ENCODE measurements at places on chromosomes 6 and 20.

GRCh38 chr20:52828199-52828598 lies 144.0 kb upstream of the TSHZ2 start:
- no peak for DNase-seq

DNA sequence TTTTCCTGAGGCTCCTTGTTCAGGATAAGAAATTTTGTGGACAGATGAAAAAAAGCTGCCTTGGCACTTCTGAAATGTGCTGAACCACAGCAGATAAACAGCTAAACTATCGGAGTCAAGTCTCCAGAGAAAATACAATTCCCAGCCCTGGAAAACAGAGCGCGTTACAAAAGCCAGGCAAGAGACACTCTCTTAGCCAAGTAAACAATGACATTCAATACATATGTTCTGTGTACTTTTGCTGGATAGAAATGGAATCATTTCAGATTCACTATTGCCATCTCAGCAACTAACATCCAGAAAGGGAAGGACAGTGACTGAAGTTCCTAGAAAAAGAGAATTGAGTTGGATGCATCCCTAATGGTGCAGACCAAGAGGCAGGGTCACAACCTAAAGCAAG lies 196.8 kb upstream of the NRSN1 start:
- no peak for DNase-seq

- DNase-seq = peak; percentile 56
These were observed 1.8 kb downstream of the RIPOR2 start for GRCh38 chr6:24933868-24934401.

GRCh38 chr6:46505693-46506512 lies 14.7 kb upstream of the RCAN2 start:
- no peak for DNase-seq

DNA sequence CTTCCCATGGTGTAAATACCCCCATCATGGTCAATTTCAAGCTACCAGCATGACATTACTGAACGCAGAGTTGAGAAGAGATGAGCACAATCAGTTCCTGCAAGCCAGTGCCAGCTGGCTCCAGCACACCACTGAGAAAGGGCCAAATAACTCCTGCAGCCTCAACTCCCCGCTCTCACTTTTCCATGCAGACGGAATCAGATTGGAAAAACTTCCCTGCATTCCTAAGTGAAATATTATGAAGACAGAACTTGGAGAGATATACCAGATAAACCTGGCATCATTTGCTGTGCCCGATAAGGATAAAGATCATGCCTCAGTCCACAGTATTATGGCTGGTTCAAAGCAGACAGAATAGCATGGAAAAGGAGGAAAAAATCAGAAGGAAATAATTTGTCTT lies 56.7 kb downstream of the FILIP1 start:
- no peak for DNase-seq

DNA sequence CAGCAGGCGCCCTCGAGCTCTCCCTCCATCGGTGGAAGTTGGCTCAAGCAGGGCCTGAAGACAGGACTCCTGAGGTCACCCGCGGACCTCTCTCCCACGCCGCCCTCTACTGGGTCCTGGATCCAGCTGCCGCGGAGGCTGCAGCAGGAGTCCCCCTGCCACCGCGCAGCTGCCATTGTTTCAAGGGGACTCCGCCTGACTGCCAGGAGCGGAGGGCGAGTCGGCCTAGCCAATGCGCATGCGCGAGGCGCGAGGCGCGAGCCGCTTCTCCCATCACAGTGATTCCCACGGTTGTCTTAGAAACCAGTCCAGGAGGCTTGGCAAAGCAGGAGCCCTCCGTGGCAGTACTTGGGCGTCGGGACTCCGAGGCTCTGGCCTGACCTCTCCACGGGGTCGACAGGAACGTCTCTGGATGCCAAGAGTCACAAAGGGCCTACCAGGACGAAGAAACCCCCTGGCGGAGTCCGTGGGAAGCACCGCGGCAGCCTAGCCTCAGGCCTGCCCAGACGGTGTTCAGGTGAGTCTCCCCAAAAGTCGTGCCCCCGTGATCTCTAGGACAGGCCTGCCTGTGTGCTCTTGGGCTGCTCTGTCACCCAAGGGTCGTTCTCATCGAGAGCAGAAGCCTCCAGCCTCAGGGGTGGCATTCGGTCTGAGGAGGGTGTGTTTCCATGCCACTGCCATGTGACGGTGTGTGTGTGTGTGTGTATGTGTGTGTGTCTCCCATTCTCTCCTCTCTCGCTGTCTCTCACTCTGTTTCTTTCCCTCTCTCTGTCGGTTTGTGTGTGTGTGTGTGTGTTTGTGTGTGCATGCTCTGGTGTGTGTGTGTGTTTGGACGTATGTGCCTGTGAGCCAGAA lies 290.6 kb upstream of the ZNF337 start:
- DNase-seq = peak; percentile 55

- no peak for DNase-seq
These were observed 354.6 kb upstream of the FLRT3 start for GRCh38 chr20:14691994-14692393.

GRCh38 chr6:170464080-170464479 lies 89.0 kb downstream of the PSMB1 start:
- DNase-seq = no peak

GRCh38 chr6:122098201-122098678 lies 301.2 kb upstream of the HSF2 start:
- DNase-seq = no peak

- DNase-seq = peak; percentile 40
These were observed 35.9 kb upstream of the MYB start for GRCh38 chr6:135145063-135145800.

- DNase-seq = no peak
These were observed 233.0 kb upstream of the FAM83B start for GRCh38 chr6:54613596-54613995.

DNA sequence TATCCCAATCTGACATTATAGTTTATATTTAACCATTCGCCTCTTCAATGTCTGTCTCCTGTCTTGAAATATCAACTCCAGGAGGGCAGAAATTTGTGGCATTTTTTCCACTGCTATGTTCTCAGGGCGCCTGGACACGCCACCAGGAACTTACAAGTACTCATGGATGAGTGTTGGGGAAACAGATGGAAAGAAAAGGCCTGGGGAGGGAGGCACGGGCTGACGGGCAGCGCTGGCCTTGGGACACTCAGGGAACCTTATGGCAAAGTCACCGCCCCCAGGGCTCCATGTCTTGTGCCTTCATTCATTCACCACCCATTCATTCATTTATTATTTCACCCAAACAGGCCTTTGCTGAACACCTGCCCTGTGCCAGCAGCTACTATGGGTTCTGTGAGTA lies 222.9 kb downstream of the PREX1 start:
- no peak for DNase-seq

DNA sequence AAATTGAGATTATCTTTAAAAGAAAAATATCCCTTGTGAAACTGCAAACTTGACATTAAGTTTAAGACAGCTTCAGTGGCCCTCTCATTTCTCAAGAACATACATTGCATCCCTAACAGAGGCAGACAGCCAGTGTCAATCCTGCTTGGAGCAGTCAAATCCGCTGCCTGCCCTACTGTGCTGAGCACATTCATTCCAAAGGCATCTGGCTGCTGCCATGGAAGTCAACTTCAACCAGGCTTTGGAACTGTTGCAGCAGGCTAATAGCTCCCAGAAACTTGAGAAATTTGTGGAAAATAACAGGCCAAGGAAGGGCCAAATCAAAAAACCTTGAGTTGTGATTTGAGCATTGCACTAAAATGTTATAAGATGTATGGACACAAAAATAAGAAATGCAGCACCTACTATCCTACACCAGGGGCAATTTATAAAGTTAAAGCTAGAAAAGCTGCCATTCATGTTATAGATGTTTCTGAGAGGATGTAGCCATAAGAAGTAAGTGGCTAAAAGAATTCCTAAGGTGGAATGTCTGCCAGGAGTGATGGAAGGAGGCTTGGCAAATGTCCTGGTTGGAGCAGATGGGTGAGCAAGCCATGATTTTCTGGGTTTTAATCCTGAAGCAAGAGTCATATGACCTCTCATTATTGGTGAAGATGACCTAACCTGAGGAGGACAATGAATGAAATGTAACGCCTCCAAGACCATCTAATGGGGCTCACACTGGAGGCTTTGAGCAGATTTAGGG lies 31.4 kb upstream of the HAO1 start:
- DNase-seq = no peak

- DNase-seq = no peak
These were observed 54.0 kb downstream of the IL20RA start for GRCh38 chr6:136990754-136991153.

DNA sequence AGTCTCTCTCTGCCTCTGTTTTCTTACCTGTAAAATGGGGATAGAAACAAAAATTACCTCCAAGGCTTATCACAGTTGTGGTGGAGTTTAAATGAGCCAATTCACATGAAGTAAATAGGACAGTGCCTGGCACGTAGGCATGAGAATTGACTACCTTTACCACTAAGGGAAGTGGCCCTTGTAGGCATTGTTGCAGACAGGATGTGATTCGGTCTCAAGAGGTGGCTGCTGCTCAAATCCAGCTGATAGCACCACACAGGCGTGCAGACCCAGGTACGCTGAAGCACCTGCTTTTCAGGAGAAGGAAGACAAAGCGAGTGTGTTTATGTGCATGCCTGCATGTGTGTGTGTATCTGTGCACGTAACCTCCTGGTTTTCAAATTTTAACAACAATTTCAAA lies 108.6 kb downstream of the EYA2 start:
- DNase-seq = no peak

DNA sequence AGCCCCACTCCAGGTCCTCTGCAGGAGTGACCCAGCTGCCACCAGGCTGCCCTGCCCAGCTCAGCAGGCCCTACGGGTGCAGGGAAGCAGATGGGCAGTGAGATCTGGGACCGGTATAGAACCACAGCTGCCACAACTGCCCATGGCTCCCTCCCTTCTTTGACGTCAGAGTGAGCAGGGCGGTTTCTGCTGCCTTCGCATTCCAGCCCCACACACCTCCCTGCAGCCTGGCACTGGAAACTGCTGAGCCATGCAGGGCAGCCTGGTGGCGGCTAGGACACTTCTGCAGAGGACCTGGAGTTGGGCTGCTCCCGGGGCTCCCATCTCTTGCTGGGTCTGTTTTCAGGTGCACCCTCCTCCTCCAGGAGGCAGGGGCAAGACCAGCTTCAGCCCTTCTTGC lies 101.6 kb upstream of the CD93 start:
- no peak for DNase-seq

- no peak for DNase-seq
These were observed 113.3 kb upstream of the ASF1A start for GRCh38 chr6:118780668-118781067.

DNA sequence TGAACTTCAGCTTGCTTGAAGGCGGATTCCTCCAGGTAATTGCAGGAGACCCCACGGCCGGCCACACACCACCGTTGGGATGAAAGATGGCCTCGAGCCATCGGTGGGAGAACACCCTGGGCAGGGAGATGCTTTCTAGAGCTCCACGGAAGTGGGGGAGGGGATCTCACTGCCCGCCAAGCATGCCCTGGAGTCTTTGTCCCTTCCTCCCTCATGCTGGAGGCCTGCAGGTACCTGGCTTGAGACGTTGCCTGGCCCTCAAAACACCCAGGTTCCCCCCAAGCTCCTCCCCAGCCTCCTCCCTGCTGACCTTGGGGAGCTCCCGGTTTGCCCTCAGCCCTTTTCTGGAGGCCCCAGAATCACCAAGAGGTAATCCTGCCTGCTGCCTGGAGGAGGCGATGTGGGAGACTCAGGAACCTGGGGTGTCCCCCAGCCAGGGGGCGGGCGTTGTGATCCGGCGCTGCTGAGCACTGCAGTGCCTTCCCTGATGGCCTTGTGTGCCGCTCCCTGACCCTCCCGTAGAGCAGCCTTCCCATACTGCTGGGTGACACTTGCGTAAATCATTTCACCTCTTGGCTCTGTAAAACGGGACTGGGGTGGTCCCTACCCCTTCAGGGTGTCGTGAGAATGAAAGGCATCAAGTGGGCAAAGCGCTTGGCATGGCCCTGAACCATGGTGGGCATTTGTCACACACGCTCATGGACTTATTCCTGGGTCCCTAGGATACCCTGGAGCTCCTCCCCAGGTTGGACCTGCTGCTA lies 91.4 kb downstream of the CEBPB start:
- DNase-seq = no peak

DNA sequence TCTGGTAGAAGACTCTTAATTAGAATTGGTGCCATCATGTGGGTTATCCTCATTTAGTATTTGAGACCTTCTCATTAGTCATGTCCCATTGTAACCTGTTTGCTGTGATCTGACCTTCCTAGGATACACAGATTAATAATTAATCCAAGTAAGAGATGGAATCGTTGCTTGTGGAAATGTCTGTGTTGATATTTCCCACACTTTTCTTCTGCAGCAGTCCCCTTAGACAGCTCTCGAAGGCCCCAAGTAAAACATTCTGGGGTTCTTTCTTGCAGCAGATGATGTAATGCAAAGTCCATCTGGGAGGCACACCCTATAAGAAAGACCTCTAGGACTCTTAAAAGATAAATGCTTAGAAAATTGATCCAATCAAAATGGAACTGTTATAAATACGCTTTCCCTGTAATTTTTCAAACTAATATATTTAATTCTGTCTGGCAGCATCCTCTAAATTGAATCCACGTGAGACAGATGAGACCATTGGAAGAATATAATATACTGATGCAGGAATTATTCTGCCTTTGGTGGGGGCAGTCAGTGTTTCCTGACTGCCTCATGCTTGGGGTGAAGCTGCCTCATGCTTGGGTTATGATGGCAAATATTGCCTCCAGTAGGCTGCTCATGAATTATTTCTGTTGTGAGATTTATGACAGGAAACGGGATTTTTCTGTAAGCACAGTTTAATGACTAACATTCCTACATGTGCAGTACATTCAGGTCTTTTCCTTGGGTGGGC lies 54.5 kb upstream of the ARMC2 start:
- no peak for DNase-seq

GRCh38 chr6:168362276-168362990 lies 42.9 kb upstream of the DACT2 start:
- DNase-seq = no peak
